Fibroblast of the aortic adventitia (primary cell): ENCODE measurements at places on chromosomes 5 and 9. TPM values are rescaled to one million over a fixed set of nuclear protein-coding genes. Genes with fewer than 3 reads are reported as not detected.
A peak's percentile ranks its signal among the peaks of the same experiment; 100 is the strongest.

HAVCR1 gene
- total RNA-seq = not detected in 2 replicates

GRCh38 chr5:68149189-68149588 is 66.4 kb upstream of the PIK3R1 start:
- DNase-seq = peak; percentile 59

DNA sequence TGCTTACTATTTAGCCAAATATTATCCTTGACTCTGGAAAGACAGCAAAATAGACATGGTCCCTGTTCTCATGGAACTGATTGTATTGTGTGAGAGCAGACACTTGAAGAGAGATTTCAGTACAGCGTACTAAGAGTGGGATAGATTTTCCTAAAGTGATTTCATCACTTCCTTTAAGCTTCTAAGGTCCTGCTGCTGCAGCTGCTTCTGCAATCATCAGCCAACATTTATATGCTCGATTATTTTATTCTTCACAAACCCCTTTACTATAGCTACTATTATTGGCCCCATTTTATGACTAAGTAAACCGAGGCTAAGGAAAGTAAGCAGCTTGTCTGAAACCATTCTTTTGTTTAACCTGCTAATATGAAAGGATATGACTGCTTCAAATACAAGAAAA is 137.7 kb downstream of the SPATA31D1 start:
- DNase-seq = no peak

DNA sequence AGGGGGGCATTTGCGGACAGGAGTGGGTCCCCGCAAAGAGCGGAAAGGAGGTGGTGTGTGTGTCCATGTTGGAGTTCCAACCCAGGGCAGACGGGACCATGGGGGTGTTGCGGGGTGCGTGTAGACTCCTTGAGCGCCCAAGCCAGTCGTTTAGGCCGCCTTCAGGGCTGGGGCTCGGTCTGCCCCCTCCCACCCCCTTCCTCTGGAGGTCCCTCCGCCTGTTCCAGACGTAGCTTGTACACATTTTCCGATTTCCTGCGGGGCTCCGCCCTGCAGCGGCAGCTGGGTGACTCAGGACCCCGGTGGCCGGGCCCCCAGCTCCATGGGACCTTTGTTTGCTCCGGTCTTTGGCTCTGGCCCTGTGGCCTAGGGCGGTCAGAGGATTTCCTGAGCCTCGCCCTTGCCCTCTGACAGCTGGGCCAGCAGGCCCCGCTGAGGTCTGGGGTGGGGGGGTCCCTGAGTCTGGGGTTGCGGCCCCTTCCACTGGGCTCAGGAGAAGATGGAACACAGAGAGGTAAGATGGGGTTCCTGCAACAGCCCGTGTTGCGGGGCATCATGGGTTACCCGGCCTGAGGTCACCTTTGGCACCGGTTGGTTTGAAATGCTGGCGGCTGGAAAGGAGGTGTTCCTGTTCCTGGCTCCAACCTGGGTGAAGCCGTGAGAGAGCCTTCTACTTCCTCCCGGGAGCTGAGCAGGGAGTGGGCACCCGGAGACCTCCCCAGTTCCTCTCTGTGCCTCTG is 1.5 kb downstream of the PKN3 start:
- DNase-seq = no peak

- DNase-seq = no peak
Measured at GRCh38 chr5:2780421-2781171, 29.1 kb upstream of the IRX2 start.

- no peak for DNase-seq
Measured at GRCh38 chr5:177290816-177291596, 12.5 kb downstream of the RAB24 start.

DNA sequence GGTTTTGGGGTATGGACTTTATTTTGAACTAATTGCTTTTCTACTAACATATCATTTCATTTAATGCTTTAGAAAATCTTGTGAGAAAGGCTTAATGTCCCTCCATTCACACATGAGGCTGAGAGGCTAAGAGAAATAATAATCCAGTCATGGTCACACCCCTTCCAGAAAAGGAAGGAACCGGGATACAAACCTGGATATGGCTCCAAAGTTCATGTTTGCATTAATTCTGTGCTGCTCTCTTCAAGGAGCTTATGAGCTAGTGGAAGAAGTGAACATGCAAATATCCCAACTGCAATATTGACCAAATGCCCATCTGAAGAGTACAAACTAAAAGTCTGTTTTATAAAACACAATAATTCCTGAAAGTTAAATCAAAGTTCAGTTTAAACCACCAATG is 732.1 kb upstream of the RIOK2 start:
- no peak for DNase-seq

ARL14EPL gene
- total RNA-seq = 0.18 TPM in 1 of 2 replicates, not detected in the other

BNC2 gene
- 48.7 and 53.3 TPM in 2 replicates for total RNA-seq

DNA sequence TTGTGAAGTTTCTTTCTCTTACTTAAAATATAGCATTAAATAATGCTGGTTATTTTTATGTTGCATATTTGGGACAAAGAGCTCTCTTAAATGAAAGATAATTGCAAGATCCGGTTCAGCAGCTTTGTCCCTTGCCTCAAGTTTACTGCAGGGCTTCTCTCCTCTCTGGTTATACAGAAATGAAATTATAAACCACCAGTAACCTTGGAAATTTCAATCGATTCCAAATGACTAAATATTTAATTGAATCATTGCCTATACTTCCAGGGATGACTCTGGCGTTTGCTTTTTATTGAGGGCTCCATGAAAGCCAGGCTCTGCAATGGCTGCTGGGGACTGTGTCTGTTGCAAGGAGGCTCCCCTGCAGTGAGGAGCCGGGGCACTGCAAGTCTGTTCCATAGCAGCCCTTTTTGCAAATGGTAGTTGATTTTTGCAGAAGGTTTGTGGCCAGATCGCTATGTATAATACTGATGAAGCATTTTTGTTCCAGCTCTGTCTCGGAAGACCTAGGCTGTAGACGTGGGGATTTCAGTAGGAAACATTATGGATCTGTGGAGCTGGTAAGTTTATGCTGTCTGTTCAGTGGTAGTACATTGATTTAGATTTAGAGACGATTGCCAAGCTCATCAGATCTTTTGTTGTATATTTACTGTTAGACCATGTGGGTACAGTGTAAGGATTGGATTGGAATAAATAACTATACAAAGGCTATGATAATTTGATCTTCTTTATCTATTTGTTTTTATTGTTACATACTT is at the start of gene GARNL3:
GARNL3 (plus strand) TSS at position 313 of the 758 bp plus-strand sequence; CDS start at position 417, 104 bp downstream.
- no peak for DNase-seq

- no peak for DNase-seq
Measured at GRCh38 chr5:57687596-57687995, 205.0 kb upstream of the ACTBL2 start.

GRCh38 chr9:135355521-135356011 is 124.0 kb upstream of the PPP1R26 start:
- no peak for DNase-seq

TXNDC8 gene
- total RNA-seq = not detected in 2 replicates

FST gene
- 80.2 and 104 TPM in 2 replicates for total RNA-seq

GRCh38 chr5:88663793-88664216 is 219.2 kb downstream of the MEF2C start:
- no peak for DNase-seq

FAM169A gene
- under 0.01 and 0.16 TPM in 2 replicates for total RNA-seq

- DNase-seq = no peak
Measured at GRCh38 chr5:68032216-68032762, 183.3 kb upstream of the PIK3R1 start.

SLCO6A1 gene
- total RNA-seq = not detected in 2 replicates

- peak; percentile 4 for DNase-seq
Measured at GRCh38 chr5:58751222-58751837, 168.5 kb downstream of the RAB3C start.

DNA sequence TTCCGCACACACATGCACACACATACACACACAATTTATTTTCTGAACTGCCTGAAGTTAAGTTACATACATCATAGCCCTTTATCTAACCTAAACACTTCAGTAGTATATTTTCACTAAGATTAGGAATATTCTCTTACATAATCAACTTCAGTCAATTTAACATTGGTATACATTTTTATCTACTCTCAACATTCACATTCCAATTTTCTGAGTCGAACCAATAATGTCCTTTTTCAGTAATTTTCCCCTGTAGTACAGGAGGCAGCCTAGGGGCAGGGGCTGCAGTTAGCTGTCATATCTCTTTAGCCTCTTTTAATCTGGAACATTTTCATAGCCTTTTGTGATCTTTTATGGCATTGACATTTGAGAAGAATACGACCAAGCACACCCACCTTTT is 150.1 kb downstream of the DAB2IP start:
- no peak for DNase-seq

TLX3 gene
- total RNA-seq = not detected in 2 replicates

ST6GALNAC6 gene
- total RNA-seq = 26.5 and 85.0 TPM in 2 replicates

HCN1 gene
- total RNA-seq = 0.41 TPM in 1 of 2 replicates, not detected in the other

- no peak for DNase-seq
Measured at GRCh38 chr5:81558188-81558587, 164.3 kb upstream of the ACOT12 start.

DNA sequence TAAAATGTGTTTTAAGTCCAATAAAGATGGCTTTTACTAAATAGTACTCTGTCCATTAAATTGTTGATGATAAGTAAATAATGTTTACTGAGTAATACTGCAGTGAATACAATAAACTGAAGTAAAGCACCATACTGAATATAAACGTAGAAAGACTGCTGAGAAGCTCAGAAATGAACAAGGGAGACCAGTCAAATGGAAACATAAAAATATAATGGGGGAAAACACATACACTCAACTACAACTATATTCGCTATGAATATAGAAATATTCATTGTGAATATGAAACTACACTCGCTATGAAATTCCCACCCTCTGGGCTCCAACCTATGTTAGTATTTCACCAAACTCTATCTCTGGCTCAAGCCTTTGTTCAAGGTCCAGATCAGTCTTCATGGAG is 41.9 kb upstream of the UBQLN1 start:
- no peak for DNase-seq

DNA sequence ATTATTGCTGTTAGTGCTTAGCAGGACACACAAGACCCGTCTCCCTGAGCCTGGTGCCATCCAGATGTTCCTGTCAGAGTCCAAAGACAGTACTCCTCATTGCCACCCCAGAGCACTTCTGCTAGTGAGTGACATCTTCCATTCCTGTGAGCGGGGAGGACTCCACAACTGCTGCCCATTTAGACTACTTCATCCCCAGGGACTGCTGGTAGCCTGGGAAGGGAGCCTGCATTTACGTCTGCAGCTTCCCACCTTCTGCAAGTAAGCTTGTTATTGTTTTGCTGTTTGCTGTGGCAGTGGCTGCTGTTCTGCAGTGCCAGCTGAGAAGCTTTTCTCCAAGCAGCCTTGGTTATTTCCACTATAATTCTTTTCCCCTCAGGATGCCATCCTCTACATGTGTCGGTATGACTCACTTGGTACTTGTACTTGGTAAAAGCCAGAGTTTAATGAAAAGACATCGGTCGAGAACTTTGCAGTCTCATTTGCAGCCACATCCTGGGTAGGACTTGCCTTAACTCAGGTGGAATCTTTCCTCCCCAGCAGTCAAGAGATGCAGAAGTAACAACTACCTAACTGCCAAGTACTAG is 10.6 kb upstream of the MAP1B start:
- DNase-seq = no peak
